ENCODE measurements at places on chromosomes 4 and X.

- H3K36me3 ChIP-seq: no peaks in the 10 kb centered on the region
- no peak overlapping the region for H3K27ac ChIP-seq
- H3K4me3 ChIP-seq: no peak overlapping the region
- H3K27me3 ChIP-seq: no peaks in the 10 kb centered on the region
Measured at GRCh38 chr4:103934178-103934789, 214.5 kb upstream of the TACR3 start.

DNA sequence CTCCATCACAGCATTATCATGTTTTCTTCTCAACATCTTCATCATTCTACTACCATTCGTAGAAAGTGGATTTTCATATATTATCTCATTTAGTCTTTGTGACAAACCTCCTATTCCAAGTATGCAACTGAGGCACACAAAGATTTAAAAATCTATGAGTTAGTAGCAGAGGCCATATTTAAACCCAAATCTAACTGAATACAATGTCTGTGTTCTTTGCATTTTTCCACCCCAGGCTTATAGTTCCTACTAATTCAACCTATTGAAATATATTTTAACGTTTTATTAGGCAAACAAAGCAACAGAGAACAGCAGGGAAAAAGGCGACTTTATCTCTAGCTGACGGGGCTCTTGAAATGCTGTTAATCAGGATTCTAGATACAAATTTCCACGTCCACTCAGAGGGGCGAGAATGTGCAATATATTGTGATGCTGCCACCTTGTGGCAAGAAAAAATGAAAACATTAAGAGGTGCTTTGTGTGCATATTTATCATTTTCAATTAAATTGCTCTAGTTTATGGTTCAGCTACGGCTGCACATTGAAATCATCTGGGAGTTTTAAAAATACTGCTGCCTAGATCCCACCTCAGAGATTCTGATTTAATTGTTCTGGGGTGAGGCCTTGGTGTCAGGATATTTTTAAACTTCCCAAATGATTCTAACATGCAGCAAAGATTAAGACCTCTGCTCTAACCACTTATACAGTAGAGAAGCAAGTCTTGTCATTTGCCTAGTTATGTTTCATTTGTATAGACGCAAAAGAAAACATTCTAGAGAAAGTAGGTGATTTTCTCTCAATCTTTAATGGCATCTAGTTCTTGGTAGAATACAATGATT, 315.9 kb downstream of the MAPK10 start:
- H3K36me3 ChIP-seq: no peaks in the 10 kb centered on the region
- H3K4me3 ChIP-seq: no peak overlapping the region
- no peak overlapping the region for H3K27ac ChIP-seq
- H3K4me1 ChIP-seq: no peaks in the 10 kb centered on the region
- H3K27me3 ChIP-seq: no peaks in the 10 kb centered on the region

DNA sequence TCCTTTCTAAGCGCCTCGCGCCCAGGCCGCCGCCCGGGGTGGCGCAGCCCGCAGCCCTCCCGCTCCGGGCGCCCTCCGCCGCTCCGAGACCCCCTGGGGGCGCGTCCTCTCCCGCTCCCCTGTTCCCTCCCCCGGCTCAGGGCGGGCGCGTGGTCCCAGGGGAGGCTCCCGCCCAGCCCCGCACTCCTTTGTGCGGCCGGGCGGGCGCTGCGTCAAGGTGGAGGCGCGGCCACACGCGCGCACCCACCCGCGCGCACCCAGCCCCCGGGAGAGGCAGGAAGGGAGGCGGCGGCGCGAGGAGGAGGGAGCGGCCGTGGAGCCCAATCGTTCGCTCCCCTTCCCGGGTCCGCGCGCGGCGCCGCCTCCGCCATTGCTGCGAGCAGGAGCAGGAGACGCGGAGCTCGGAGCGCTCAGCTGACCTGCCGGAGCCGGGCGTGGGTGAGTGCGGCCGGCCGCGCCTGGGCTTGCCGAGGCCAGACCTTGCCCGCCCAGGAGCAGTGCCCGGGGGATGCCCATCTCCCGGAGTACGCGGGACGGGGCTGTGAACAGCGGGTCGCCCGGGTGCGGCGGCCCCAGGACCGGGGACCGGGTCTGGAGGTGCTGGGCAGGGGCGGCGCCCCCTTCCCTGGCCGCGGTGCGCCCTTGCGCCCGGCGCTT, at the start of gene NSG1:
NSG1 (plus strand) TSS at position 367 of the 657 bp plus-strand sequence. CDS start 528 bp downstream, outside the sequence.
- H3K36me3 ChIP-seq: no peaks in the 10 kb centered on the region
- peaks cover 84% of the 10 kb centered on the region for H3K27me3 ChIP-seq
- peaks cover 24% of the 10 kb centered on the region for H3K4me1 ChIP-seq
- peak within 1 kb of the TSS; percentile 60 for H3K4me3 ChIP-seq
- DNase-seq: peak; percentile 48
- H3K27ac ChIP-seq: no peak within 1 kb of the TSS

- H3K4me3 ChIP-seq: no peak overlapping the region
- no peaks in the 10 kb centered on the region for H3K27me3 ChIP-seq
- H3K27ac ChIP-seq: no peak overlapping the region
- no peaks in the 10 kb centered on the region for H3K4me1 ChIP-seq
Measured at GRCh38 chr4:124535003-124535402, 177.5 kb downstream of the ANKRD50 start.

DNA sequence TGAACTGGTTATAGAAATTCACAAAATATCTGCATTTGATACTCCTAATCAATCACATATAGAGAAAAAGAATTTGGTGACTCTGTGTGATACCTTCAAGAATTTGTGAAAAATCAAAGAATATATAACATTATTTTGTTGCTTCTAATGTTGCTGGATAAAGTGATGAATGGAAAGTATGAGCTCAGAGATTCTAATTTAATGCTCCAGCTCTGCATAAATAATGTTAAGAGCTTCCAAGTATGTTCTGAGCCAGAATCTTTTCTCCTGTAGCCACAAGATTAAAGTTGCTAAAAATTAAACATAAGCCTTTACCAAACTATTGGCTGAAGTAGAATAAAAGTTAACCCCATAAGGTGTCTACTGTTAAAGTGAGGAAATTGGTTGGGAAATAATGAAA, 294.7 kb upstream of the CT83 start:
- H3K36me3 ChIP-seq: no peaks in the 10 kb centered on the region
- DNase-seq: no peak
- no peak overlapping the region for H3K4me3 ChIP-seq
- H3K27ac ChIP-seq: no peak overlapping the region
- no peaks in the 10 kb centered on the region for H3K4me1 ChIP-seq

- peaks cover 14% of the 10 kb centered on the region for H3K36me3 ChIP-seq
- H3K27ac ChIP-seq: no peak overlapping the region
- peaks cover 35% of the 10 kb centered on the region for H3K4me1 ChIP-seq
- no peak overlapping the region for H3K4me3 ChIP-seq
Measured at GRCh38 chr4:2045518-2045951, 13.6 kb upstream of the NAT8L start.

GRCh38 chr4:94345969-94346368, 3.3 kb upstream of the HPGDS start:
- H3K27ac ChIP-seq: no peak overlapping the region
- no peak for DNase-seq
- no peaks in the 10 kb centered on the region for H3K4me1 ChIP-seq
- H3K4me3 ChIP-seq: no peak overlapping the region
- H3K27me3 ChIP-seq: no peaks in the 10 kb centered on the region

DNA sequence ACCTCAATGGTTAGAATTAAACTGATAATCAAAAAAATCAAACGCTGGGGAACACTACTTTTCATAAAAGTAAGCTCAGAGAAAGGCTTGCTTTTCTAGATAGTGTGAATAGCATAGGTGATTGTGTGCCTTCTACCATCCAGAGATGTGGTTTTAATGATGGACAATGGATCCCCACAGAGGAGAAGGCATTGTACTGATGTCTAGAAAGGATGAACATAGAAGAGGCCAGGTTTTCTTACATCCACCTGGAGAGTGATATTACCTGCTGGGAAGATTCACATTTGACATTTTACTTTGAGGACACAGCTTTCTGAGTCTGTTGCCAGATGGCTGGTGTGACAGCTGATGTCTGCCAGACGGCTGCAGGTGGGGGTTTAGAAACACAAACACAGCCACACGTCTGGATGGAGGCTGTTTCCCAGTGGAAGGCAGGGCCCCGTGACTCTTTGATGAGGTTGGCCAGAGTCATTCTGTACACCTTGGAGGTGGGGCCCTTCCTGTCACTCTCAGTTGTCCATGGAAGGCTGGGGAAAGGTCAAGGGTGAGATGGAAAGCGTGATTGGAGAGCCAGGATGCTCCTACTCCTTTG, 114.4 kb downstream of the PSAPL1 start:
- no peak overlapping the region for H3K27ac ChIP-seq
- peaks cover 12% of the 10 kb centered on the region for H3K4me1 ChIP-seq
- peaks cover 25% of the 10 kb centered on the region for H3K27me3 ChIP-seq
- no peak for DNase-seq

DNA sequence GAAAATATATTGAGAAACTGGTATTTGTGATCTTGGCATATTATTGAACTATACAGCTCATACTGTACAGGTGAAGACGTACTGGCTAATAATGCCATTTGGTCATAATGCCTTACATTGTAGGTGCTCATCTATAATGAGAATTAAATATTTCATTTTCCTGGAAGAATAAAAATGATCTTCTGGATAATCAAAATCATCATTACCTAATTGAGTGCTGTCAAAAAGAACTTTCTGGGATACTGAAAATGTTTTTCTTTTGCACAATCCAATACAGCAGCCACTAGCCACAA, 4.1 kb downstream of the RASGEF1B start:
- DNase-seq: no peak
- H3K4me1 ChIP-seq: peaks cover 11% of the 10 kb centered on the region
- no peak overlapping the region for H3K4me3 ChIP-seq
- no peak overlapping the region for H3K27ac ChIP-seq
- peaks cover 9% of the 10 kb centered on the region for H3K27me3 ChIP-seq

GRCh38 chr4:174467107-174467506, 55.2 kb downstream of the HPGD start:
- H3K36me3 ChIP-seq: no peaks in the 10 kb centered on the region
- H3K27ac ChIP-seq: no peak overlapping the region
- no peak overlapping the region for H3K4me3 ChIP-seq
- H3K4me1 ChIP-seq: no peaks in the 10 kb centered on the region
- H3K27me3 ChIP-seq: no peaks in the 10 kb centered on the region
- DNase-seq: no peak

- no peaks in the 10 kb centered on the region for H3K36me3 ChIP-seq
- H3K4me3 ChIP-seq: no peak overlapping the region
- H3K27me3 ChIP-seq: no peaks in the 10 kb centered on the region
- H3K4me1 ChIP-seq: peaks cover 1% of the 10 kb centered on the region
- H3K27ac ChIP-seq: no peak overlapping the region
Measured at GRCh38 chr4:41586675-41587225, 48.8 kb downstream of the LIMCH1 start.

- no peaks in the 10 kb centered on the region for H3K36me3 ChIP-seq
- H3K27ac ChIP-seq: no peak overlapping the region
- H3K4me3 ChIP-seq: no peak overlapping the region
- no peaks in the 10 kb centered on the region for H3K4me1 ChIP-seq
- no peaks in the 10 kb centered on the region for H3K27me3 ChIP-seq
Measured at GRCh38 chrX:29488919-29489318, 726.4 kb upstream of the MAGEB2 start.

DNA sequence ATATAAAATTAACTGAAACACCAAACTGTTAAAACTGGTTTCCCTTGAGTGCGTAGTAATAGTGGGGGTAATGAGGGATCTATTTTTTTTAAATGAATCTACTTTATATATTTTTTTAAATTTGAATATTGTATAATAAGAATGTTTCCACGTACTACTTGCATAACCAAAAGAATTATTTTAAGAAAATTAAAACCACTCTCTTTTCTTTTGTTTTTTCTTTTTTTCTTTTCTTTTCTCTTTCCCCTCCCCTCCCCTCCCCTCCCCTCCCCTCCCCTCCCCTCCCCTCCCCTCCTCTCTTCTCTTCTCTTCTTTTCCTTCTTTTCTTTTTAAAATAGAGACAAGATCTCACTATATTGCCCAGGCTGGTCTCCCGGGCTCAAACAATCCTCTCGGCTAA, 166.9 kb upstream of the MID1 start:
- H3K4me1 ChIP-seq: no peaks in the 10 kb centered on the region
- H3K27ac ChIP-seq: no peak overlapping the region
- H3K4me3 ChIP-seq: no peak overlapping the region
- H3K36me3 ChIP-seq: no peaks in the 10 kb centered on the region
- no peaks in the 10 kb centered on the region for H3K27me3 ChIP-seq

DNA sequence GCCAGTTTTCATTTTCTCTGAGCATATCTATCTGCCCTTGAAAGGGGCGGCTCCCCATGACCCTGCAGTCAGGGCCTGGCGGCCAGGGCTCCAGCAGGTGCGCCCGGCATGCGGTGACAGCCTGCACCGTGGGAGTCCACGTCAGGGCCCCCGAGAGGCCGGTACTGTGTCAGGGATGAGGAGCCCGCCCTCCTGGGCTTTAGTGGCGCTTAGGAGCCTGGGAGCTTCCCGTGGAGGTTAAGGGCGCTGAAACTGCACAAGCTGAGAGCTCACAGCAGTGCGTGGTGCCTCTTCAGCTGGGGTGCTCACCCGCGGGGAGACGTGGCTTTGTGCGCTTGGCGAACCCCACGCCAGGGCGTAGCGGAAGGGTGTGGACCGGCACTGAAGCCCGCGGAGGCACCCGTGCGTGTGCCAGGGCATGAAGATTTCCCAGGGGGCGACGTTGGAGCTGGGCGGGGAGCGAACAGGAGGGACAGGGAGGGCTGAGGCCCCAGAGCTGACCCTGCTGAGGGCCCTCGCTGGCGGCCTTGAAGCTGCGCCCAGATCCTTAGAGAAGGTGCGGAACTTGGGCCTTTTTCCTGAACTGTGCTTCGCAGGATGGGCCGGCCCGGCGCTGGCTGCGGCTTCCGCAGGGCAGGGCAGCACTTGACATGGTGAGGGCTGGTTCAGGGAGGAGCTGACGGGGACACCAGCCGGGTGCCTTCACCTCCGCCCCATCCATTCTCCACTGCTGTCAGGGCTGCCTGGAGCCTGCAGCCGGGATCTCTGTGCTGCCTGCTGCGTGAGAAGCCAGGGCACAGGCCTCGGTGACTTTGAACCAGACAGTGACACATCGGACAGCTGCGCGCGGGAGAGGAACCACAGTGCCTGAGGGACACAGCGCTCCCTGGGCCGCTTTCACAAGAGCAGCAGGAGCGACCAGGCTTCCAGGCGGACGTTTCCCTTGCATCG, 32.9 kb downstream of the HTT-AS start:
- H3K4me1 ChIP-seq: no peaks in the 10 kb centered on the region
- no peaks in the 10 kb centered on the region for H3K36me3 ChIP-seq
- peak; percentile 75 for DNase-seq
- no peak overlapping the region for H3K27ac ChIP-seq

DNA sequence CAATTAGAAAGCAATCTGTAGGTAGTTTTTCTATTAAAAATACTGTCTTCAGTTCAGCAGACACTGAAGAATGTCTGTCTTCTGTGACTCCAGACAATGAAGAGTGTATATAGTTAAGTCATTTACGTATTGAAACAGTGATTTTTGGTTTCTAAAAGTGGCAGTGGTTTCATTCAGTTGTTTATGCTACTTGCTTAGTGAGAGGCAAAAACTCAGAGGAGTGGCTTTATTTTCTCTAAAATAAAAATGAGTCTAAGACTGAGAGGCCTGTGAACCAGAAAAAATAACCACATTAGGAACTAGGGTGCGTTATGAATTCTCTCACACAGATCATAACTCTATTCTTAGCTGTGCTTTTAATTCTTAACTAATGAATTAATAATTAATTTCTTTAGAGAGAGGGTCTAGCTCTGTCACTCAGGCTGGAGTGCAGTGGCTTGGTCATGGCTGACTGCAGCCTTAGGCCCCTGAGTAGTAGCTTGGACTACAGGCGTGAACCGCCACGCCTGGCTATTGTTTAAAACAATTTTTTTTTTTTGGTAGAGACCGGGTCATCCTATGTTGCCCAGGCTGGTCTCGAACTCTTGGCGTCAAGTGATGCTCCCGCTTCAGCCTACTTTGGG, 31.4 kb downstream of the FREM3 start:
- DNase-seq: no peak
- H3K27me3 ChIP-seq: no peaks in the 10 kb centered on the region
- no peaks in the 10 kb centered on the region for H3K36me3 ChIP-seq
- H3K4me3 ChIP-seq: no peak overlapping the region

GRCh38 chrX:47483306-47484268, 565 bp upstream of the ZNF41 start:
- peak; percentile 53 for DNase-seq
- H3K4me1 ChIP-seq: peaks cover 3% of the 10 kb centered on the region
- no peaks in the 10 kb centered on the region for H3K36me3 ChIP-seq
- peak overlapping the region; percentile 70 for H3K4me3 ChIP-seq
- no peaks in the 10 kb centered on the region for H3K27me3 ChIP-seq
